Activated naive CD4-positive, alpha-beta T cell (primary cell): ENCODE measurements at places on chromosomes 1 and 21.

GRCh38 chr1:234844479-234845031 is 234.6 kb upstream of the IRF2BP2 start:
- DNase-seq: no peak

- DNase-seq: no peak
Measured at GRCh38 chr1:14103878-14104430, 404.0 kb downstream of the PRDM2 start.

GRCh38 chr1:228163007-228163753 is 2.4 kb upstream of the IBA57 start:
- no peak for DNase-seq

DNA sequence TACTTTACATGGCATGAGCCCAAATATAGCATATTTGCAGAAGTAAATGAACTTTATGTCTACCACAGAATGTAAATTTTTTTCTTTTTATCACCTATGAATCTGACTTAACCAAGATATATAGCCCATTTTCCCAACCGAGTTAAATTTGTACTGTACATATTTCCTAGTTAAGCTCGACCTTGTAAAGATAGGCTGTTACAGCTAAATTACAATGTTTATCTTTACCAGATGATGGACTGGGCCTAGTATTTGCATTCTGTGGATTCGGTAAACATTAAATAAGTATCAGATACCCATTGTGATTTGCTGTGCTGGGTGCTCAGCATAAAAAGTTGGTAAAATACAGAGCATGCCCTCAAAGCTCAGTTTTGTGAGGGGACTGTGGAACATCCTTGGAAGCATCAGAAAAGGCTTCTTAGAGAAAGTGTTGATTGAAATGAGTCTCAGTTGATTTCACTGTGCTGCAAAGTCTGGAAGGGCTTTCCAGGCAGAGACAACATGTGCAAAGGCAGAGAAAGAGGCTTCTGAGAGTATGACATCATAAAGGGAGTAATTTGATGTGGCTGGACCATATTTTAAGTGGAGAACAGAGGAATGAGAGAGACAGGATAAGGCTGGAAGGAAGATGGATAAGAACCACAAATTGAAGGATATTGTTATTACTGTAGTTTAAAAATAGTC is 27.4 kb downstream of the MORC3 start:
- DNase-seq: no peak

- no peak for DNase-seq
Measured at GRCh38 chr1:197989058-197989457, 71.9 kb downstream of the LHX9 start.

- no peak for DNase-seq
Measured at GRCh38 chr1:38239258-38239835, 192.8 kb upstream of the POU3F1 start.

DNA sequence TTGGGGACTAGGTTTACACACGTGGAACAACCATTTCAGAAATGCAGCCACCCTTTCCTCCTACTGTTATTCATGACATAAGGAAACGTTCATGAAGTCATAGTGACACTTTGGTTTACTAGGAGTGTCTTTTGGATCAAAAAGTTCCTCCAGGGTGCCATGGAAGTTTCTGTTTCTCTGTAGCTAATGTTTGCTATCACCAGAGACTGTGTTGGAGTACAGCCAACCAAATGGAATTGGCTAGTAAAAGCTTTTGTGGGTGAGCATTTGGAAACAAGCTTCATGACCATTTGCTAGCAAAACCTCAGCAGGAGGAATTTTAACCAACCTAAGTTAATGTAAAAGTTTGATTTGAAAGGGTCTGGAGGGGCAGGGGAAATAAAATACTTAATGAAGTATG is 43.9 kb upstream of the ADGRL2 start:
- no peak for DNase-seq

DNA sequence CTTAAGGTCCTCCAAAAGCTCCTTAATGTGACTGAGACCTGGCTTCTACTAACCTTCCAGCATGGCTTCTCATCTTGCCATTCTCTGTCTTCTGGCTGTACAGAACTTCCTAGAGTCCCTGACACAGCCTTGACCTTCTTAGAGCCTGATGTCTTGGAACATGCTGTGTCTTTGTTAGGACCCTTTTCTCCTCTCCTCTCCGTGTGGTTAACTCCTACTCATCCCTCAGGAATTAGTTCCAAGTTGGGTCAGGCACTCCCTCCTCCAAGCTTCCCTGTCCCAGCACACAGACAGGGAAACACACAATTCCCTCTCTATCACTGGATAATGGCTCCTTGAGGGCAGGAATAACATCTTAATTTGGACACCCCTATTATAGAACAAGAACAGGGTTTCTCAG is 275.4 kb upstream of the USP24 start:
- no peak for DNase-seq

GRCh38 chr1:25973610-25974321 is 24.1 kb downstream of the PAFAH2 start:
- DNase-seq: no peak

DNA sequence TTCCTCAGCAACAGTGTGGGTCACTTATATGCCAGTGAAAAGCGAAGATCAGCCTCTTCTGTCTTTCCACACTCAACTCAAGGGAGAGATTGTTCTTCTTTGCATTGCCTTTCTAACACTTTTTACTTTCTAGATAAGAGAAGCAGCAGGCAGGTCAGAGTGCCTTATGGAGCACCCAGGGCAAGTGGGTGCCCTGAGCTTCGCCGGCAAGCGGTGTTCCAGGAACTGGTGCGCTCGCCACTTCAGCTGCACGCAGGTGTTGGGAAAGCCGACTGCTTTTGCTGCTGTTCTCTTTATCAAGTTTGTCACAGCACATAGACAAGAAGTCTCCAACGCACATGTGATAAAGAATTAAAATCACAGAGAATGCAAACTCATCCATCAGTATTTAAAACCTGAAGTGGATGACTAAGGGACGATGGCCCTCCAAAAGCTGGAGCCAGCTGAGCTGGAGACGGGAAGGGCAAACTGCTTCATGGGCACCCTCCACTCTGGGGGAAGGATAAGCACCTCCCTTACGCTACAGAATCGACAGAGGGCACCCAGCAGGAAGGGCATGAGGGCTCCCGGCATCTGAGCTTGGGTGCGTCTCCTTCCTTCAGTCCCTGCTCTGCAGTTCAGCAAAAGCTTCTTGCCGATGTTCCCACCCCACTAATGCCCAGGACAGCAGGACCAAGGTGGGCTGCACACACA is 20.7 kb downstream of the UBE2G2 start:
- DNase-seq: no peak

DNA sequence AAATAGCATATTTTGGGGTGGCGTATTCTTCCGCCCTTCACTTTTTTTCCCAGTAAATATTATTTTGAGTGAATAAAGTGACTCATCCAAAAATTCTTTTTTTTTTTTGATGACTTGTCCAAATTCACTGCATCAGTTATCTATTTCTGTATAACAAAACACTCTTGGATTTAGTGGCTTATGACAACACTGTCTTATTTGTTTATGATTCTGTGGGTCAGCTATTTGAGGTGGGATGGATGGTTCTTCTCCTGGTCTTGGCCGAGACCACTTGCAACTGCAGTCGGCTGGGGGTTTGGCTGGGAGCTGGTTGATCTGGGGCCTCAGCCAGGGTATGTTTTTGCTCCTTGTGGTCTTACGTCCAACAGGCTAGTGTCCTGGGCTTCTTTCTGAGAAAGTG is 39.9 kb upstream of the SRSF10 start:
- no peak for DNase-seq

- DNase-seq: no peak
Measured at GRCh38 chr1:202112859-202113689, 9.6 kb upstream of the GPR37L1 start.
